ENCODE measurements at places on chromosomes 2 and 18. TPM values are rescaled to one million over a fixed set of nuclear protein-coding genes. Genes with fewer than 3 reads are reported as not detected.

The CAVIN2 gene
- 8.4 TPM for total RNA-seq

The COX5B gene
- total RNA-seq = 304 TPM

The DTNA gene
- total RNA-seq = 6.8 TPM

The B4GALT6 gene
- total RNA-seq = 2.9 TPM

The GLB1L gene
- 15.5 TPM for total RNA-seq

All from fibroblast of villous mesenchyme (primary cell).